ENCODE measurements at places on chromosomes 7 and 10. TPM values are rescaled to one million over a fixed set of nuclear protein-coding genes. Genes with fewer than 3 reads are reported as not detected.

GRCh38 chr10:92042541-92042940 lies 119.0 kb downstream of the BTAF1 start:
- DNase-seq, result no peak

DNA sequence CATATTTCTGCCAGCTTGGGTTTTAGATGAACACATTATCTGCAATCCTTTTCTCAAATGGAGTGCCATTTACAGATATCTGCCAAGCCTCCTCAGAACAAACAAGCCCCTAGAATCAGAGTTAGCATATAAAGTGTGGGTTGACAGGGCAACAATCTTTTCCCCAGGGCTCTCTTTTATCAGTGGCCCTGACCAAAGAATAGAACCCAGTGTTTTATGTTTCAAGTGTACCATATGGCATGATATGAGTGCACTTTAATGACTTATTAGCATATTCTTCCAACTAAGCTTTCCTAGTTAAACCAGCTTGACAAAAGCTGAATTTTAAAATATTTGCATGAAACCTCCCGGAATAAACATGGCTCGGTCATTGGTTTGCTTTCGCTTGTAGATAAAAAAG lies 57.3 kb downstream of the EVX1 start:
- DNase-seq, result no peak

- no peak for DNase-seq
These were observed 20.1 kb upstream of the MTURN start for GRCh38 chr7:30114536-30115238.

DNA sequence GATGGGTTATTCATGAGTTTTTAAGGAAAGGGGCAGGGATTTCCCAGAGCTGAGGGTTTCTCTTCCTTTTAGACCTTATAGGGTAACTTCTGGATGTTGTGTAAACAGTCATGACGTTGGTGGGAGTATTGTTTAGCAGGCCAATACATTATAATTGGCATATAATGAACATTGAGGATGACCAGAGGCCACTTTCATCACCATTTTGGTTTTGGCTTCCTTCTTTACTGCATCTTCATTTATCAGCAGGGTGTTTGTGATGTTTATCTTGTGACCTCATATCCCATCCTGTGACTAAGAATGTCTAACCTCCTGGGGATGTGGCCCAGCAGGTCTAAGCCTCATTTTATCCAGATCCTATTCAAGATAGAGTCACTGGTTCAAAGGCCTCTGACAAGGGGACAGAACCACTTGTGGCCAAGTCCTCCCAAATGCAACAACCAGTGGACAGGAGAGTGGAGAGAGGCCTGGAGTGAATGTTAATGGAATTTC lies 77.3 kb upstream of the RPA3 start:
- peak; percentile 94 for DNase-seq

DNA sequence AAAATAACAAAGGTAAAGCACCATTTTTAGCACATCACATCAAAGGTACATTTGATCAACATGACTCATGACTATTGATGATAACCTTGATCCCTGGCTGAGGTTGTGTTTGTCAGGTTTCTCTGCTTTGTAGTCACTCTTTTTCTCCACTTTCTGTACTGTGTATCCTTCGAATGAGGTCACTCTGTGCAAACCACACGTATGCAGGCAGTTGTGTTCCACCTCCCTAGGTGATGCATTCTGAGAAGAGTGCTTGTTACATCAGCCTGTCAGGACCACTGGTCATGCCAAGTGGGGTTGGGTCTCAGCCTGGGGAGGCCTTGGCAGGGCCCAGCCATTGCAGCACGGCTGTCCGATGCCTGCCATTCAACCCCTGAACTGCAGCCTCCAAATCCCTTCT lies 62.8 kb upstream of the GJD4 start:
- no peak for DNase-seq

- peak; percentile 63 for DNase-seq
These were observed 323.1 kb downstream of the TFEC start for GRCh38 chr7:115707258-115708012.

Gene CYP26C1
- not detected for total RNA-seq

Gene C10orf62
- not detected for total RNA-seq

GRCh38 chr10:385571-386300 lies 250.5 kb downstream of the ZMYND11 start:
- no peak for DNase-seq

Gene FAM180A
- total RNA-seq, result not detected

DNA sequence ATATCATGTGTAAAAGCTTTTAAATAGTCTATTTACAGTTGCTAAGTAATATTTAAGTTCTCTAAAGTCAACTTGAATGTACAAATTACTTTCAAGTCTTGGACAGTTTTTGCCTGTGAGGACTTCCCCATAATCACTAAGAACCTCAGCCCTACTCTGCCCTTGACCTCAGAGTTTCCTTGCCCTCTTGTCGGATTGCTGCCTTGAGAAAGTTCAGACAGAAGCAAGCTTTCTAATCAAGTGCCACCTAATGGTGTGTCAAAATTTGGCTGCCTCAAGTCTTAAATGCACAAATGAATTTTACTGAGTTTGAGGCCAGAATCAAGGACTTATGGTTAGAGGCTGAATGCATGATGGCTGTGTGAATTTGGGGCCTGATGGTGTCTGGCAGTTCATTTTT lies 88.3 kb upstream of the KAT6B start:
- peak; percentile 53 for DNase-seq

Gene STEAP4
- 1.7 TPM for total RNA-seq

DNA sequence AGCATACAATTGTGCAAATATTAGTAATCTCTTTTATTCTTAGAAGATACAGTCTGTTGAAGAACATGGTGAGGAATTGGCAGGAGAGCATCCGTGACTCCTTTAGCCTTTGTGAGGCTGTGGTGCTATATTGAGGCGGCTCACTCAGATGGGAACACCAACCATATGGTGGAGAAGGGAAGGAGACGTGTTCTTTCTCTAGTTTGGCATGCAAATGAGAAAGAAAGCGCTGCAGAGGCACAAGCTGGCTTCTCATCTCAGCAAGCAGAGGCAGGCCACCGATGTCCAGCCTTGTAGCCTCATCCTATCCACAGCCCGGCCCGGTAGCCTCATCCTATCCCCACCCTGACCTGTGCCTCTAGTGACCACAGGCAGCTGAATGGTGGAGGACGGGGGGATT lies 288.3 kb downstream of the CAMK1D start:
- no peak for DNase-seq

Gene CYP2C9
- not detected for total RNA-seq

DNA sequence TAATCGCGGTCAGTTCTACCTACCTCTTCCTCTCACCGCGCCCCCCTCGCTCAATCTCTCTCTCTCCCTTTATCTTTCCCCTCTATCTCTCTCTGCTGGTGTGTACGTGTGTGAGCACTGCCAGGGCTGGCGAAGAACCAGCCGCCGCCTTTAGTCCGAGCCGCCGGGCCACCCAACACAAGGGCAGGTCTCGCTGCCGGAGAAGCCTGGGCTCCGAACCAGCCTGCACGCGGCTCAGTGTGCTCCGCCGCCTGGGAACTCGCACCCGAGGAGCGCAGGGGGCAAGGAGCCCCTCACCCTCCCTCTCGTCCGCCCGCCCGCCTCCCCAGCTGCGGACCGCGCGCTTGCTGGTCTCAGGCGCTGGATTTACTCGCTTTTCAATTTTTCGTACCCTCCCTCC lies 1.7 kb downstream of the NXPH1 start:
- DNase-seq, result no peak

GRCh38 chr10:132726194-132726593 lies 59.8 kb downstream of the NKX6-2 start:
- DNase-seq, result no peak

- no peak for DNase-seq
These were observed 6.9 kb upstream of the TNS3 start for GRCh38 chr7:47588704-47589225.

GRCh38 chr10:109261231-109261630 lies 662.1 kb downstream of the XPNPEP1 start:
- DNase-seq, result no peak

DNA sequence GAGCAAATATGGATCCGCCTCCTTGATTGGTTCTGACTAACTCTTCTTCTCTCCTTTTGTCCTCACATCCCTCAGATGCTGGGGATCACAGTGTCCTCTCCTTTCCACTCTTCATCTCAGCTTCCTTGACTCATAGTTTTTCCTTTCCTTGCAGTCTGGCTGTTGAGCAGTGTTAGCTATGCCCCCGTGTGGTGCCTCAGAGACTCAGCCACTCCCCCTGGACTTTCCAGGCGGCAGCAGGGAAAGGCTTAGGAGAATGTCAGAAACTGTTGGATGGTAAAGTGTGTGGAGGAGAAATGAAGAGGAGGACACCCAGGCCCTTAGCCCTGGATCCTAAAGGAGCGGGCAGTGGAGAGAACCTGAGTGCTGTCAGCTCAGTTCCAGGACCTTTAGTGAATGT lies 267.5 kb downstream of the CELF2 start:
- DNase-seq, result no peak

GRCh38 chr7:149285603-149286002 lies 23.6 kb downstream of the ZNF783 start:
- DNase-seq, result peak; percentile 14

DNA sequence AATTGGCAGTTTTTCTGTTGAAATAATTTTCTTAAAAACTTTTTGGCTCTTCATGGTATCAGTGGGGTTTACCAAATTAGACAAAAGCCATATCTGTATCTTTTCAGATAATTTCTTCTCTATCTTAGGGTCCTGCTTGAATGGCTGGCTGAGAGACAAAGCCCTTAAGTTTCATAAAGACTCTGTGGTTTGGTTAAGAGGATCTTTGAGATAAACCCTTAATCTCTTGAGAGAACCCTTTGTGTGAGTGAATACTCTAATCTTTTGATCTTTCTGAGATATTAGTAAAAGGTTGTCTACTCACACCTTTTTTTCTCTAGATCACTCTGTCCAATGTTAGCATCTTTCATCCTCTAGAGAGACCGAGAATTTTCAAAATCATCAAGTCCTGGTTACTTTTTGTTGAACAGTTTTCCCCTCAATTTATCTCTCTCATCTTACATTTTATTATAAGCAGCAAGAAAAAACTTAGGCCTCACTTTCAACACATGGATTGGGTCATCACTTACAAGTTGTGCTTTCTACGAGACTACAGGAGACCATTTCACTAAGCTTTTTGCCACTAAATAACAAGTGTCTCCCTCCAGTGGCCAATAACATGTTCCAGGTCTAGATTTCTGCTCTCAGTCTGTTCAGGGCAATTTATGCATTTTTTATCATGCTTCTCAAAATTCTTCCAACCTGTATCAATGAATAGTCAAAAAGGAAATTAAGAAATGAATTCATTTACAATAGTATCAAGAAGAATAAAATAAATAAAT lies 28.4 kb downstream of the DNAJC9 start:
- peak; percentile 76 for DNase-seq

All from PC-3 (cell line).